Activated CD8-positive, alpha-beta memory T cell treated with anti-CD3 and anti-CD28 coated beads for 1 hour (primary cell): ENCODE measurements at places on chromosomes 6 and 20.

DNA sequence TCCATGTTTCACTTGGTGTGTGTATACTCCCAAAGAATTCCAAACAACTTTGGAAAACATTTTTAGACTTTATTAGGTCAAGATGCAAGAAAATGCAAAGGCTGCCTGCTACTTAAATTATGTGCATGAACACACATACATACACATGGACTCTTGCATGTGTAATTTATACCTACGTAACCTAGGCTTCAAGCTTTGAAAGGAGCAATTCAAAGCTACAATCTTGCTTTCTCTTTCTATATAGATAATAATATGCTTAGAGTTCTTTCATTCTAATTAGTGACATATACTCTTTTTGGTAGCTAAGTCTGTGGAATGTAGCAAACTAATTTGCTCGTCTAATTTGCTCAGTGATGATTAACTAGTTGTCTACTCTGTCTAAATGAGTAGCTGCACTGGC, 146.5 kb downstream of the EPHA7 start:
- DNase-seq, result no peak

DNA sequence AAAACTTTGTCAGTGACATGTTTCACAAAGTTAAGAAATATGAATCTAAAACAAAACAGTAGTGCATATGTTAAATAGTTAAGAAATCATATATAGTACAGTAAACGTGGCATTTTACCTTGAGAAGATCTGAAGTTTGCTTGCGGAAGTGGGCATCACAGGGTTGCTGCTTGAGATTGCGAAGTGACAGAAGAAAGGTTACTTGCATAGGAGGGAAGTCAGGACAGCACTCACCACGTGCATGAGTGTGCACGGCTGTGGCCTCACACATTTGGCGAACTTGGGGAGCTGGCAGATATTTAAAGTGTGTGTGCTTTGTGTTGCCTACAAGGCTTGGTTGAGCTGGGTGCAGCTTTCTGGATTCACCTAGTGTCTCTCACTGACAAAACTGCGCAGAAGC, 431.5 kb upstream of the ARID1B start:
- DNase-seq, result no peak

DNA sequence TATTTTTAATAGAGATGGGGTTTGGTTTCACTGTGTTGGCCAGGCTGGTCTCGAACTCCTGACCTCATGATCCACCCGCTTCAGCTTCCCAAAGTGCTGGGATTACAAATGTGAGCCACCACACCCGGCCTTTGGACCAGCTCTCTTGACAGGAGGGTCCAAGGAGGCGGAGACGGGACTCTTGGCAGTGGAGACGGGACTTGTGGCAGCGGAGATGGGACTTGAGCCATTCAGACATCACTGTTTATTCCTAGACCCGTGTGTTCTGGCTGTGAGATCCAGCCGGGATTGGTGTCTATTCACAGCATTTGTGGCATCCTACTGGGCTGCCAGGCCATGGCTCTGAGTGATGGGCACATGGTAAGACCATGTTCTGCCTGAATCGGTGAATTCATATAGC, 25.6 kb downstream of the PRPF6 start:
- DNase-seq, result no peak

DNA sequence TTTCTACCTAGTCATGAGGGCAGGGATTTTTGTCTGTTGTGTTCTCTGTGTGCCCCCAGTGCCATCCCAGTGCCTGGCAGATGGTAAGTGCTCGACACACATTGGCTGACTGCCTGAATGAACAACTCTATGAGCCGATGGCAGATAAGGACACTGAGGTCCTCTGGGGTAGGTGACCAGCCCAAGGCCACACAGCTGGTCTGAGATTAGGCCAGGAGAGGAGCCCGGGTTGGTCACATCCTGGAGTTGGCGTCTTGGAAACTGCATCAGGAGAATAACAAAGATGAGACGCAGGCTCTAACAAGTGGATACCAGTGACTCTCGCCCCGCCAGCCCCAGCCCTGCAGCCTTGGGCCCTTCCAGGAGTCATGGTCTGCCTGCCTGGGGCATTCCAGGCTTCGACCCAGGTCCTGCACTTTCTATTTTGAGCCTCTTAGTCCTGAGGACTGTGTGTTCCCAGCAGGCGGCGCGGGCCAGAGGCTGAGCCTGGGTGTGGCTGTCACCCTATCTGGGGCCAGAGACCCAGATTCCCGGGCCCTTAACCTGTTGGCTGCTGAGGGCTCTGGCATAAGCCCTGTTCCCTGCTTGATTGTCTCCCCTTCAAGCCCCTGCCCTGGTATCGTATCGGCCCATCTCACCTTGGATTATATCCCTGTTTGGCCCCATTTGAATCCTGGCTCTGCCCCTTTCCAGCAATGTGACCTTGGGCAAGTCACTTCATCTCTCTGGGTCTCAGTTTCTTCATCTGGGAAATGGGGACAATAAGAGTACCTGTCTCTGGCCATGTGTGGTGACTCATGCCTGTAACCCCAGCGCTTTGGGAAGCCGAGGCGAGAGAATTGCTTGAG, 88.3 kb downstream of the CEBPB start:
- DNase-seq, result no peak
